Kidney epithelial cell (primary cell): ENCODE measurements at places on chromosomes 2 and 18.

GRCh38 chr18:3269241-3269913 lies 7.4 kb downstream of the MYL12B start:
- no peak for DNase-seq

GRCh38 chr2:182378759-182379158 lies 48.1 kb downstream of the PDE1A start:
- DNase-seq: no peak

- DNase-seq: peak; percentile 52
Observed at GRCh38 chr2:18473241-18474181, 86.9 kb downstream of the RDH14 start.

GRCh38 chr18:31049189-31049588 lies 6.6 kb upstream of the DSC3 start:
- no peak for DNase-seq

DNA sequence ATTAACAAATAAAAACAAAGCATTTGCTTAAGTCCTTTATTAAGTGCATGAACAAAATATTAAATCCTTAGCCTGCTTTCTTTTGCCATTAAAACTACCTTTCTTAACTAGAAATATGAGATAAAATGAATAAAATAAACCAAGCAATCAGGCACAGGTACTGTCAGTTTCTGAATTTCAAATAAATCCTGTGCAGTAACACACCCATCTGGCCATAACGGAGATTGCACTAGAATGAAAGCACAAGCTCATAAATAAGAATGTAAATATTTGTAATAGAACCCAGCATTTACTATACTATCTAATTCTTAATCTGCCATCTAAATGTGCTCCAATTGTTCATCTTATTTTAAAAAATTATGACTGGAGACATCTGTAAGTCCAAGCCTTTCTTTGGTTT lies 31.9 kb downstream of the PRKRA start:
- DNase-seq: no peak
